NCI-H446 (cell line): ENCODE measurements at places on chromosomes 2 and 18.

- no peak for DNase-seq
These were observed 46.7 kb downstream of the GLS start for GRCh38 chr2:190927301-190927700.

- DNase-seq, result no peak
These were observed 13.2 kb upstream of the ATP6V1B1 start for GRCh38 chr2:70922235-70923234.

DNA sequence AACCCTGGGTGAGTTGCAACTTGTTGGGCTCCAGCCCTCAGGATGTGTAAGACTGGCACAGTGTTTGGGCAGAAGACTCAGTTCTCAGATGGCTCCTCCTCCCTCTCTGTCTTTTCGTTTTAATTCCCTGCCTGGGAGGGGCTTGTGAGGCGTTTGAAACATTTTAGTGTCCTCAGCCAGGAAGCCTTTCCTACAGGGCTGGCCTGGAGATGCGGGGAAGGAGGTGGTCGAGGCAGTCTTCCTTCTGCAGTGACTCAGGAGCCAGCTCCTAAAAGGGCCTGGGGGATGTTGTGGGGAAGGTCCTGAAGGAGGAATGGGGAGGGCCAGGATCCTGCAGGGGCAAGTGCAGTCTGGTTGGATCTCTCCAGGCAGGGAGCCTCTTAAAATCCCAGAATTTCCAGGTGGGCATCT is 22.1 kb upstream of the IGFBP5 start:
- no peak for DNase-seq

GRCh38 chr2:217935901-217936684 is 66.7 kb downstream of the TNS1 start:
- DNase-seq, result no peak

- DNase-seq, result no peak
These were observed 158.6 kb upstream of the TWIST2 start for GRCh38 chr2:238689331-238689730.

GRCh38 chr2:60868589-60869273 is 12.6 kb upstream of the REL start:
- no peak for DNase-seq

- no peak for DNase-seq
These were observed 112.1 kb downstream of the NDUFA10 start for GRCh38 chr2:239912938-239913635.

DNA sequence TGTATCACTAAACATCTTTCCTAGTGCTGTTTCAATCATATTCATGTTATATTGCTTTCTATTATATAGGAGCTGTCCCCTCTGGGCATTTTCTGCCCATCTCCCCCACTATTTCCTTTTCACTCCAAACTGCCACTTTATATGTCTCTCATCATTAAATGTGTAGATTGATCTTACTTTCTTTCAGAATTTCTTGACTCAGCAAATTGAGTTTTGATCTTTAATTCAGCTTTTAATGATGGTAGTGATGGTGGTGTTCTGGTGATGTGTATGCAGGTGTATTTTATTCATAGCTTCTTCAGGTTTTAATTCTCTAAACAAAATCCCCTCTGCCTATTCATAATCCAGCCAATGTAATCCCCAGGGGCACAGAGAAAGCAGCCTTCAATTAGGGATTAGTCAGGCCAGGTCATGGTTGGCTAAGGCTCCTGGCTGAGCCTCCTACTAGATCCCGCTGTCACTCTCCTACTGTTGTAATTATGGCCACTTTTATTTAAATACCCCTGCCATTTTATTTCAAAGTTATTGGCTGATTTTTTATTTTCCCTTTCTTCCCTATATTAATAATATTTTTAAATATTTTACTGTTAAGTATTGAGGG is 325.4 kb downstream of the SPAG16 start:
- no peak for DNase-seq

GRCh38 chr2:85886590-85886989 is 2.2 kb downstream of the ST3GAL5 start:
- no peak for DNase-seq

GRCh38 chr18:9950289-9951016 is 36.6 kb downstream of the VAPA start:
- DNase-seq, result no peak

DNA sequence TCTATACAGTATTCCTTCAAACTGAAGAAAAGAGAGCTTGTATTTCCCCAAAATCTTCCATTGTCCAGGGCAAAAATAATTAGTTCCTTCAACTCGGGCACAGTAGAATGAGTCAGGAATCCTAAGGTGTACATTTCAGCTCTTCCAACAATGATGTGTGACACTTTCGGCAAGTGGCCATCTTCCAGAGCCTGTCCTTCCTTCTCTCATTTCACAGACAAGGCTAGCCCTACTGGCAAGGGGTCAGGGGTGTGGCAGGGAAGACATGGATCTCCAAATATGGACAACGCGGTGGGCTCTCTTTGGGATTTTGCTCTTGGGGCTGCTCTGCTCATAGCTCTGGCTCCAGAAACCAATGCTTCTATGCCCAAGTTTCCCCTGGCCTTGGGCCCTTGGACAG is 6.0 kb downstream of the B4GALT6 start:
- DNase-seq, result no peak

DNA sequence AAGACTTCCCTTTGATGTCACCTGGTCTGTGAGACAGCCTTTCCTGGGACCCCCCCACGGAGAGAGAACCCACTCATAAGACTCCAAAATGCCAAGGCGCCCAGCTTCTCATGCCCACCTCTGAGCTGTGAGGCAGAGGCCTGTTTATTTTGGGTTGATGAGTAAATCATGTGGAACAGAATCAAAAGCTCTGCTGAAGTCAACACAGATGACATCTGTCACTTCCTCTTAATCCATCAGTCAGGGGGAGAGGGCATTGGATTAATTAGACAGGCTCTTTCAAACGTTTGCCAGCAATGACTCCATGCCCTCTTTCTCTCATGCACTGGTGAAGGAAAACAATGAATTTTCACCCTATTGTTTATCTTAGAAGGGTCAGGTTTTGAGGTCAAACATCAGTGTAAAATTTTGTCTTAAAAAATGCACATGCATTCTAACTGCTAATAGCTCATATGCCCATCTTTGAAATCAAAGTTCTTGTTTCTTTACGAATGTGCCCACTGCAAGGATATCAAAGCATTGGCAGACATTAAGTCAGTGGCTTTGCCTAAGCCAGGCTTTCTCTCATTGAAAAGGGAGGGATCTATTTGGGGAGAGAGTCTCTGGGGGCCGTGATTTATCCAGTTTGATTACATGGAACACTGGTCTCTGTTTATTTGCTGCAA is 184.1 kb downstream of the ACKR3 start:
- DNase-seq, result peak; percentile 88

GRCh38 chr2:46873604-46874068 is 42.0 kb downstream of the MCFD2 start:
- peak; percentile 41 for DNase-seq

- DNase-seq, result no peak
These were observed 3.0 kb upstream of the NCKAP5 start for GRCh38 chr2:133571249-133571648.

DNA sequence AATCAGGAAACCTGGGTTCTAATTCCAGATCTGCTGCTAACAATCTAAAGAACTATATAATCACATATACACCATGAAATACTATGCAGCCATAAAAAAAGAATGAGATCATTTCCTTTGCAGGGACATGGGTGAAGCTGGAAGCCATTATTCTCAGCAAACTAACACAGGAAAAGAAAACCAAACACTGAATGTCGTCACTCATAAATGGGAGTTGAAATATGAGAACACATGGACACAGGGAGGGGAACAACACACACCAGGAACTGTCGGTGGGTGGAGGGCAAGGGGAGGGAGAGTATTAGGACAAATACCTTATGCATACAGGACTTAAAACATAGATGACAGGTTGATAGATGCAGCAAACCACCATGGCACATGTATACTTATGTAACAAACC is 33.2 kb downstream of the CDH2 start:
- no peak for DNase-seq

- DNase-seq, result no peak
These were observed 713.9 kb upstream of the CDH2 start for GRCh38 chr18:28890791-28891190.

GRCh38 chr2:186590759-186591505 is 1.1 kb downstream of the ITGAV start:
- peak; percentile 14 for DNase-seq

- no peak for DNase-seq
These were observed 34.4 kb downstream of the EPG5 start for GRCh38 chr18:45932708-45933107.

DNA sequence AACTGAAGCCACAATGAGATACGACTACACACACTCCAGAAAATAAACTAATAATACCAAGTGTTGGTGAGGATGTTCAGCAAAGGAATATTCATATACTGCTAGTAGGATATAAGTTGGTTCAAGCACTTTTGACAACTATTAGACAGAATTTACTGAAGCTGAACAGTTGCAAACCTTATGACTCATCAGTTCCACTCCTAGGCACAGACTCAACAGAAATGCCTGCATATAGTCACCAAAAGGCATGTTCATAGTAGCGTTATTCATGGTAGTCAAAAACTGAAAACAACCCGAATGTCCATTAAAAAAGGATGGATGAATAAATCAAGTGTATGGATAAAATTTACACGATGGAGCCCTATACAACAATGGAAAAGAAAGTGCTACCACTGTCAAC is 232.0 kb downstream of the ANAPC1 start:
- no peak for DNase-seq

- no peak for DNase-seq
These were observed 58.3 kb downstream of the FEZ2 start for GRCh38 chr2:36539631-36540030.

DNA sequence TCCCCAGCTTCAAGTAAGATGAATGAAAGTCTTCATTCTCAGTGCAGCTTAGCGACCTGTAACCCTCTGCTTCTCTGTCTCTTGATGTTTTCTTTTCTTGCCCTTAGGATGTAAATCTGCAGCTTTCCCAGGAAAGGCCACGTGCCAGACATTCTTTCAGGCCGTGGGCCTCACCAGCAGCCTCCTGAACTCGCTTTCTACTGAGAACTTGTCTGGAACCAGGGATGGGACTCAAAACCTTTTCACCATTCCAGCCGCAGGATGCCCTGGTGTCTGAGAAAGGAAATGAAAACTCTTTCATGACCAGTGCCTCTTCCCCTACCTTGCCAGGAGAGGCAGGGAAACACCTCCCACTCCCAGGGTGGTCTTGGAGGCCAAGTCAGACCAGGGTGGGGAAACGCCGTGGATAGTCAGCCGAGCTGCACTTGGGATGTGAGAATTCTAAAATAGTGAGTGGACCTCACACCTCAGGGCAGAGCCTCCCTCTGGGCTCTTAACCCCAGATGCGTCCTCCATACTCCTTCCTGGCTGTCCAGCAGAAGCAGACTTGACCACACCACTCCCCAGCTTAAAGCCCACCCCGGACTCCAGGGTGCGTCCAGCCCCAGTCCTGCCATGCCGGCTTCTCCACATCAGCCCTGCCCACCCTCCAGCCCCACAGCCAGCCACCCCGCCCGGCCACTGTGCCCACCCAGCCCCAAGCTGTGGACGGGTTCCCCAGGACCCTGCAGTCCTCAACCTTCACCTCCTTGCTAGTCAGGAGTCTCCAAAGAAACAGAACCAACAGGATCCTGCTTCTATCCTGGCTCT is 115.5 kb downstream of the TWIST2 start:
- no peak for DNase-seq

DNA sequence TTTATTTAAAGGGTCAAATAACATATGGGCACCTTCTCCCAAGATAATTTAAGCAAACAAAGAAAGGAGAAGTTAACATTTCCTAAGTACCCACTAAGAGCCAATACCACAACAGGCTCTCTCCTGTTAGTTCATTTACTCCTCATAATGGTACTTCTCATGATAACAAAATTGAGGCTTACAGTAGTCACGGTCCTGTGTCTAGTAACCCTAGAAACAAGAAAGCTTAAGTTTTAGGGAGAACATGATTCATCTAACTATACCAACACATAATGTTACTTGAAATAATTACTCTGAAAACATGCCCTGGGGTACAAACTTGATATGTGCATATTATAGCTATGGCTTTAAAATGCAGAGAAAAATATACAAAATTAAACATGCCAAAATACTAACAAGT is 19.8 kb downstream of the IWS1 start:
- no peak for DNase-seq
